ENCODE measurements at places on chromosomes 12 and 14. TPM values are rescaled to one million over a fixed set of nuclear protein-coding genes. Genes with fewer than 3 reads are reported as not detected.

- H3K27ac ChIP-seq: no peak overlapping the region
- peaks cover 11% of the 10 kb centered on the region for H3K27me3 ChIP-seq
- H3K36me3 ChIP-seq: no peaks in the 10 kb centered on the region
- peaks cover 26% of the 10 kb centered on the region for H3K4me1 ChIP-seq
Observed at GRCh38 chr12:53344487-53344823, 8.3 kb upstream of the SP7 start.

- peaks cover 11% of the 10 kb centered on the region for H3K27me3 ChIP-seq
- DNase-seq: no peak
- H3K4me3 ChIP-seq: no peak overlapping the region
- no peaks in the 10 kb centered on the region for H3K4me1 ChIP-seq
Observed at GRCh38 chr12:49730568-49731101, 10.7 kb upstream of the TMBIM6 start.

- peaks cover 8% of the 10 kb centered on the region for H3K36me3 ChIP-seq
- DNase-seq: peak; percentile 97
- H3K4me1 ChIP-seq: peaks cover 31% of the 10 kb centered on the region
- no peak overlapping the region for H3K4me3 ChIP-seq
- peak overlapping the region; percentile 71 for H3K27ac ChIP-seq
Observed at GRCh38 chr12:123089631-123090353, 61.1 kb downstream of the PITPNM2 start.

DNA sequence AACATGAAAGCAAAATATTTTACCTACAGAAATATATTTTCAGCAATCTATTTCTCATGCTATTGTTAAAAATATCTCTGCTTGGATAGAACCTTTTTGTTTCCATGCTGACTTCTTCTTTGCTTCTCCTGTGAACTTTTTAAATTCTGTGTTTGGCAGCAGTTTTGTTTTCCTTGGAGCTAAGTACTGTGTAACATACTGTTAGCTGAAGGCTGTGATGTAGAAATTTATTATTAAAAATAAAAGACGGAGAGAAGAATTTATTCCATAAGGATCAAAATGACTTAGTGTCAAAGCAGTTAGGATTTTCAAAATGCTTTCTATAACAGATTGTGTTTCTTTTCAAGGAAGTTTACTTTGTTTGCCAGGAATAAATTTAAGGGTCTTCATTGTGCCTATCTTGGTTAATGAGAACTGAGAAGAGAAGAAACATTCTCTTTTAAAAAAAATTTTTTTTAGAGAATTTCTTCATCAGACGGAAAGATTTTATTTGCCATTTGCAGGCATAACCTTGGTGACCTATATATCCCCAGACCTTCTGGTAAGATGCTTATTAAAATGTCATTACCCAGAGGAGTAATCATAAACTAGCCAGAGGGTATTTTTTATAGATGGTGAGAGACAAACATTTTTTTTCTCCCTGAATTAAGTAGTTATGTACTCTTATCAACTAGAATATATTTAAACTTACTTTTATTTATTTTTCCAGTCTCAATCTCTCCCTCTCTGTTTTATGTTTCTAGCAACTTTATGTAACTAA lies 147.1 kb upstream of the SLCO1C1 start:
- H3K36me3 ChIP-seq: no peaks in the 10 kb centered on the region
- DNase-seq: no peak
- no peaks in the 10 kb centered on the region for H3K27me3 ChIP-seq

- no peak overlapping the region for H3K4me3 ChIP-seq
- H3K36me3 ChIP-seq: 0 out of 2 replicates have a peak, but pooled peaks cover 13% of the 10 kb centered on the region
- no peaks in the 10 kb centered on the region for H3K4me1 ChIP-seq
- no peaks in the 10 kb centered on the region for H3K27me3 ChIP-seq
- H3K27ac ChIP-seq: no peak overlapping the region
Observed at GRCh38 chr12:89173096-89173495, 179.2 kb downstream of the DUSP6 start.

- H3K27me3 ChIP-seq: peaks cover 2% of the 10 kb centered on the region
- no peak for DNase-seq
- no peak overlapping the region for H3K4me3 ChIP-seq
- peaks cover 39% of the 10 kb centered on the region for H3K36me3 ChIP-seq
- peak overlapping the region; percentile 29 for H3K27ac ChIP-seq
Observed at GRCh38 chr12:67667276-67668073, 18.9 kb downstream of the DYRK2 start.

EML1 gene
- total RNA-seq: 27.0 TPM

IQSEC3 gene
- total RNA-seq: not detected

PTCSC3 gene
- not detected for total RNA-seq

All from HFFc6 (cell line).